ENCODE measurements at places on chromosomes 5 and 9.
A peak's percentile ranks its signal among the peaks of the same experiment; 100 is the strongest.

DNA sequence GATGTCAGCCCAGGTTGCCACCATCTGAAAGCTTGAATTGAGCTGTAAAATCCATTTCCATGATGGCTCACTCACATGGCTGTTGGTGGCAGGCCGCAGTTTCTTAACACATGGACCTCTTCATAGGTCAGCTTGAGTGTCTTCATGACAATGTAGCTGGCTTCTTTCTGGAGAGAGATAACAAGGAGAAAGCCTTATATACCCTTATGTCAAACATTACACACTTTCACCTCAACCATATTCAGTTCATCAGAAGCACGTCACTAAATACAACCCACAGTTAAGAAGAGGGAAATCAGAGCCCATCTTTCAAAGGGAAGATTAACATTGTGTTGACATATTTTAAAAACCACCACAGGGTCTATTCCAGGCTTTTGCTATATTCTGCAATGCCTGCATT lies 604.4 kb downstream of the PRELID2 start:
- DNase-seq: no peak

DNA sequence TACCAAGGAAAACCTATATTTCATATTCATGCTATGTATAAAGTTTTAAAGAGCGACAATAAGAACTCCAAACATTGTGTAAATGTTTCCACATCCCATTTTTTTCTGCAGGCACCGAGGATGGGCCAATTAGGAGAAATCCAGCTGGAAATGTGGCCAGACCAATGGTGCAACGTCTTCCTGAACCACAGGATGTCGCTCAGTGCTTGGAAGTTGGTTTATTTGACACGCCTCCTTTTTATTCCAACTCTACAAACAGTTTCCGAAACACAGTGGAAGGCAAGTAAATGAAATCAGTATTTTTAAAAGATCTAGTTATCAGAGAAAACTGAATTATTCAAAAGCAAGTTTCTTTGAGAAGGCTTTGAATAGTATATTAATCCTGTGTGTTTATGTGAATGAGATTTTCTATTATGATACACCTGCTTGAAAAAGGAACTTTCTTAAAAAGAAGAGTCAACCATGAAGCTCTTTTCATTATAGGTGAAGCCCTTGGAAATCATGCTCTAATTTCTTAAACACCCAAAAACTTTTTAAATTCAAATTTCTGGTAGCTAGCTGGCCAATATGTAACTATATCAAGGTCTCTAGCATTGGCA lies 9.1 kb downstream of the TYRP1 start:
- DNase-seq: peak; percentile 85

- DNase-seq: peak; percentile 31
Measured at GRCh38 chr5:10801931-10802666, 41.1 kb upstream of the DAP start.

GRCh38 chr5:91266184-91266705 lies 116.9 kb downstream of the ARRDC3 start:
- peak; percentile 67 for DNase-seq

DNA sequence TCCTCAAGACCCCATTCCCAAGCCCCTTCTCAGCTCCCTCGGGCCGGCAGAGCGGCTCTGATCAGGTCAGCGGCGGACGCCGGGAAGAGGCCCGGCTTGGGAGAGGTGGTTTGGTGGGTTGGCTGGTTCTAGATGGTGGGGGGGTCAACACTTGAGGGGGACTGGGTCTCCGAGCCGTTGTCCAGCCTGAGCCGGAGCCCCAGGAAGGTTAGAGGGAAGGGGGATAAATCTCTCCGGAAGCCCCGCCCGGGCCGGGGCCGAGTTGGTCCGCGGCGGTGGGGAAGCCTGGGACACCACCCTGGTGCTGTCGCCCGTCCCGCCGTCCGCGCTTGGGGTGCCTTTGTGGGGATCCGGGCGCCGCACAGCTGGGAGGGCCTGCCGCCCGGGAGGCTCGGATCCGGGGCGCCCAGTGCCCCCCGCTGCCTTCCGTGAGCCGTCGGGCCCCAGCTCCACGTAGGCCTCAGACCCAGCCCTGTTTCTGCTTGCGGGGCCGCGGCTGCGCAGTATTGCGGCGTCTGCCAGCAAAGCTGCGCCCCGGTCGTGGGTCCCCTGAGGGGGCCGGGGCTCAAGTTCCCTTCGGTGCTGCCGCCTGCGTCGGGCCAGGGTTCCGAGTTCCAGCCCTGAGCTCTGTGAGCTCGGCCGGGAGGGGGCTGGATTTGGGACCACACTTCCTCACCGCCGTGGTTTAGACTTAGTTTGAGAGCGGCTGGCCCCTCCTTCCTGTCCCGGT lies 542 bp upstream of the TRIM52 start:
- peak; percentile 64 for DNase-seq

GRCh38 chr9:116855881-116856662 lies 169.0 kb downstream of the TRIM32 start:
- DNase-seq: peak; percentile 10

- no peak for DNase-seq
Measured at GRCh38 chr9:137264067-137264466, 8.9 kb downstream of the NELFB start.

GRCh38 chr5:179870403-179870903 lies 11.8 kb upstream of the MRNIP start:
- DNase-seq: peak; percentile 21

- DNase-seq: no peak
Measured at GRCh38 chr9:19108038-19108437, 5.3 kb upstream of the HAUS6 start.

DNA sequence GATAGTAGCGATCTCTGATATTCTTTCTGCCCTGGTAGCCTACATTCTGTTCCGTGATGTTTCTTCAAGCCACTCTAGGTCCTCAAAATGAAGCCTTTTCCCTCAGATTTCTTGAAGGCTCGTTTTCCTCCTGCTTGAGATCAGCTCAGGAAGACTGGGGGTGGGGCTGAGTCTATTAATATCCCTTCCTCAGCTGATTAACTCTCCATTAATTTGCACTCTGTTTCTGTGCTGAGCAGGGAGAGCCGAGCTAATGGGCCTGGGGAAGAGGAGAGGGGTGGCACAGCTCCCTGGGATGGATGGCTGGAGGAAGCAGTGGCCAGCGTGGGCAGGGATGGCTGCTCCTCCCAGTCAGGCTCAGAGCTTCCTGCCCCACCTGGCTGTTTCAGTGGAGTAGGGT lies 93.3 kb downstream of the PPARGC1B start:
- no peak for DNase-seq

DNA sequence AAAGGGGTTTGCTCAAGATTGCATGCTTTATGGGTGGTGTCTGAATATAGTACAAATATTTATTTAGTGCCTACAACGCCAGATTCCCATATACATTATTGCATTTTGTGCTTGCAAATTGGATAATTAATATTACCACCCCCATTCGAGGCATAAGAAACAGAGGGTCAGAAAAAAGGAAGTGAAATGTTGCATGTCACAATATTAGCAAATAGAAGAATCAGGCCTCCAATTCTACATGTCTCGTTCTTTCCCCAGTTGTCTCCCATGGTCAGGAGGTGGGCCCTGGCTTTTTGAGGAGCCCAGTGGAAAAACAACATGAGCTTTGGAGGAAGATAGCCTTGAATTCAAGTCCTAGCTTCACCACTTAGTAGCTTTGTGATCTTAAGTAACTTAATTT lies 98.1 kb upstream of the CCDC112 start:
- no peak for DNase-seq

DNA sequence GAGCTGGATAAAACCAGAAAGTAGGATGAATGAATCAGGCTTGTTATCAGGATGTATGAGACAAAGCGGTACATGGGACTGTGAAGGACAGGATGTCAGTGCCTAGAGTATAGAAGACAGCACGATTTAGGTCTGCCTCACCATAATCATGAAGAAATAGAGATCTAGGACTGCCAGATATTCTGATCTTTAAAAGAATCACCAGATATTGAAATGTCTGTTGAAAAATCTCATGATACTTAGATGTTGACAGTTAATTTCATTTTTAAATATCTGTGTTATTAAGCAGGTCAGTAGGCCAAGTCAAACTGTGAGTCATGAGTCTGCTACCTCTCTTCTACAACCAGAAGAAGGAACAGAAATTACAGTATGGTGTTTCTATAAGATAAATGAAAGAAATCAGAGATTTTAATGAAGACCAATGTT lies 65.0 kb downstream of the ST8SIA4 start:
- DNase-seq: no peak

All from fibroblast of the aortic adventitia (primary cell).